ENCODE measurements at places on chromosomes 7 and 10.
A peak's percentile ranks its signal among the peaks of the same experiment; 100 is the strongest.

GRCh38 chr7:3821488-3821887, 520.4 kb downstream of the SDK1 start:
- no peak for DNase-seq

DNA sequence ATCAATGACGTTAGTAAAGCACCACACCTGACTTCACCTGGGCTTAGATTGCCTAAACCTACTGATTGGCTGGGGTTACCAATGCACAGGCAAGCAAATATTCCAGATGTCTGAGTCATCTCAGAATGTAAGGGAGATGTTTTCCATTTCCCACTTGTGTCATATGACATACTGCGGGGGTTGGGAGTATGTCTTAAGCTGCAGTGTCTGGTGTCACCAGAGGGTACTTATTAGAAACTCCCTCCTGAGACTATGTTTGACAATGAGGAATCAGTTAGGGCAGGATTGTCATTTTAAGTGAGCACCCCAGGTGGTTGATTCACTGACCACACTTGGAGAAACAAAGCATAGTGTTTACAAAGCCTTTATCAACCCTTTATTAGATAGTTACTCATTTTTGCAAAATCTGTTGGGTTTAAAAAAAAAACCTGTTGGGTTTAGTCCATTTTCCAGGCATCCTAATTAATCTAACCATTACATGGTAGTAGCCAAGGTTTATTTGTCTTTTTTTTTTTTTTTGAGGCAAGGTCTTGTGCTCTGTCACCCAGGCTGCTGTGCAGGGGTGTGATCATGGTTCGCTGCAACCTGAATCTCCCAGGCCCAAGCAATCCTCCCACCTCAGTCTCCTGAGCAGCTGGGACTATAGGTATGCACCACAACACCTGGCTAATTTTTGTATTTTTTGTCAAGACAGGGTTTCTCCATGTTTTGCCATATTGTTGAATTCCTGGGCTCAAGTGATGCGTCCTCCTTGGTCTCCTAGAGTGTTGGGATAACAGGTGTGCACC, 72.5 kb downstream of the CDK6 start:
- peak; percentile 66 for DNase-seq

GRCh38 chr7:30911561-30911969, at the start of gene AQP1:
TSS of gene AQP1 (plus strand) at chr7:30911853. CDS start at chr7:30911910, 57 bp downstream.
- DNase-seq, result no peak

- no peak for DNase-seq
Observed at GRCh38 chr7:110168010-110168409, 922.9 kb upstream of the LRRN3 start.

DNA sequence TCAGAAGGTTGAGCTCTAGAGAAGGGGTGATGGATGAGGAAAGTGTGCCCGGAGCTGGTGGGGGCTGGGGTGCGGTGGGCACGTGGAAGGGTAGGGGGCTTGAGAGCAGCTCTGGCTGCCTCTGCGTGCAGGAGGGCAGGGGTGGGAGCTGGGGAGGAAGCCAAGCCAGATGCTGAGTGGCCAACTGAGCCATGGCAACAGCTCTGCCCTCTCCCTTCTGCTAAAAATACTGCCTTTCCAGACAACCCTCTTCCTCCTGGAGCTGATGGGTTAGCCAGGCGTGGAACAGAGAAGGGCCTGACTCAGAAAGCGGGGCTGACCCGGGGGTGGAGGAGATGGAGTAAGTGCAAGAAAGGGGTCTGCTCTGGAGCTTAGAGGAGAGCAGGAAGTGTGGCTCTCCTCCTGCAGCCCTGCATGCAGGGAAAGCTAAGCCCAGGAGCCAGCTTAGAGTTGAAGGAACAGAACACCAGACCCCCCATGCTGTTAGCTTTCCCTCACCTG, 114.6 kb upstream of the AGK start:
- no peak for DNase-seq

DNA sequence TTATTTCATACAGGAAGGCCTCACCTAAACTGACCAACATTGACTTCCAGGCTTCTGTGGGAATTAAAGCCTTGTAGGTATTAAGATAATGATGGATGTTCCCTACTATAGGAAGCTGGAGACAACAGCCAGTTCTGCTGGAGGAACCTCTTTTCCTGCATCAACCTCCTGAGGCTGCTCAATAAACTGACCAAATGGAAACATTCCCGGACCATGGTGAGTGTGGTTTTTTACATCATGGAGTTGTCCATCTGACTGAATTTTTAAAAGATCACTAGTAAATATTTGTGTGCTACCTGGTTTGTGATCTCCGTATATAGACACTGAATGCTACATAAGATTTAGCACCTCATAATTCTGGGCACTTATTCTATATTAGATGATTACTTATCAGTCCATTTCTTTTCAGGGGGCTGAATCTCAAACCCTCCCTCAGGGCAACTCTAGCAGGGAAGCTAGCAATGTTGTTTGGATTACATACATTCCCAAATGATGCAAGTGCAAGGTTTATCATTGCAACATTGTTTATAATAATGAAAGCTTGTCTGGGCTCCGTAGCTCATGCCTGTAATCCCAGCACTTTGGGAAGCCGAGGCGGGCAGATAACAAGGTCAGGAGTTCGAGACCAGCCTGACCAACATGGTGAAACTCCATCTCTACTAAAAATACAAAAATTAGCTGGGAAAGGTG, 21.5 kb upstream of the SMKR1 start:
- DNase-seq, result no peak

GRCh38 chr10:106175760-106176377, 988.6 kb downstream of the SORCS1 start:
- DNase-seq, result no peak

GRCh38 chr7:50206453-50207250, 97.9 kb upstream of the IKZF1 start:
- DNase-seq, result no peak

- DNase-seq, result no peak
Observed at GRCh38 chr10:108204528-108205305, 1040.2 kb upstream of the SORCS1 start.

- DNase-seq, result peak; percentile 32
Observed at GRCh38 chr10:46284286-46285229, 2.2 kb upstream of the ANTXRL start.

DNA sequence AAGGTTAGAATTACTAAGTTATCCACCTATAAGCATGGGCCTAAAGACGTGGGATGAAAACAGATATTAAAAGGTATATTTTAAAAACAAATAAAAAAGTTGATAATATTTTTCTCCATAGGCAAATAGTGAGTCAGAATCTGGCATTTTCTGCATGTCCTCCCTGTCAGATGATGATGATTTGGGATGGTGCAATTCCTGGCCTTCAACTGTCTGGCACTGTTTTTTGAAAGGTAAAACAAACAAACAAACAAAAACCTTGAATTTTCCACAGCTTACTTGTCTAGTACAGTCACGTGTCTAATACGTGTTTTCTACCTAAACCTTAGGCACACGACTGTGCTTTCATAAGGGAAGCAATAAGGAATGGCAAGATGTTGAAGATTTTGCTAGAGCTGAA, 17.4 kb downstream of the HBP1 start:
- no peak for DNase-seq

DNA sequence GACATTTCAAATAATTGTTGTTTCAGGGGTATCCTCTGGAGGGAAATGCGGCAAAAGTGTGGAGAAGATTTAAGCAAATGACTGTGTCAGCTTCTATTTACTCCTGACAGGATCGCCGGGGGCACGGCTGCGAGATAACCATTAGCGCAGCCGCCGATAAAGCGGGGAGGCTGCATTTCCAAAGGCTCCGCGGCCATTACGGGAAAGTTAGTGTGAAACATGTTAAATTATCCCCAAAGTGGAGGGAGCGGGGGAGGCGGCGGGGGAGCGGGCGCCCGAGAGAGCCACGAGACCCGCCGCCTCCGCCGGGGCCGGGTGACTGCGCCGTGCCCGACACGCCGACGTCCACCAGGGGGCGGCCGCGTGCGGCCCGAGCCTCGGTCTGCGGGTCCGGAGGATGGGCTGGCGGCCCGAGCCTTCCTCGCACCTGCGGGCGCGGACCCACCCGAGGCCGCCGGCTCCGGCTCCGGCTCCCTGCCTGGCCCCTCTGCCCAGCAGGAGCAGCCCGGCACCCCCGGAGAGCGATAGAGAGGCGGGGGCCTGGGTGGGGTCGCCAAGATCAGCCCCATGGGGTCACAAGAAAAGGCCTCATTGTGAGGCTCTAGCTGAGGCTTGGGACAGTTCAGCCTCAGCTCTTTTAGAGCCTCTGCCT, 74.4 kb upstream of the PAX2 start:
- DNase-seq, result no peak

- no peak for DNase-seq
Observed at GRCh38 chr7:132703742-132704141, 127.5 kb upstream of the PLXNA4 start.

DNA sequence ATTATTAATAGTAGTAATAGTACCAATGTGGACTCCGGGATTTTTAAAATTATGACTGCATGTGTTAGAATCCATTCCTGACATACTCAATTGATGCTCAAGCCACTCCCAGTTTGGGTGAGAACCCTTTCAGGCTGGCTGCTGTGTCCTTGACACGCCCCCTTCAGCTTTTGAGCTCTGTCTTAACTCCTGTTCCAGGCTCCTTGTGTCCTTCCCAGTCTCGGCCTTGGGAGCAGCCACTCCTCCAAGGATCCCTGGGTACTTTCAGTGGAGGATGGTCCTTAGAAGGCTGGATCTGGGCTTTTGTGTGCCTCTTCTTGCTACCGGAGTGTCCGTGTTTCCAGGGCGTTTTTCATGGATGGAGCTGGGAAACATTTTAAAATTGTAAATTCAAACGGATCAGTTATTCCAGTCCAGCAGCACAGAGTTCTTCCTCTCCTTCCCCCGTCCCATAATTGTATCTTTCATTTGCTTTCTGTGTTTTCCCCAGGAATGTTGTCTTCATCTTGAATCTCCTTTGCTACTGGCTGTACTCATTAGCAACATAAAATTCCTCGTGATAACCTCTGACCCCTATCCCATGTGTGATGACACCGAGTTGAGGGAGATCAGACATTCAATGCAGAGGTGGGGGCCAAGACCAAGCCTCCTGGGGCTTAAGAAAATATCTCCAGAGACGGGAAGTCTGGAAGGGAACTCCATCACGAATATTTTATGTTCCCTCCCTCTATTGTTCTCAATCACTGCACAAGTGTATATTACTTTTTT, 40.0 kb upstream of the PFKFB3 start:
- DNase-seq, result no peak
